ENCODE measurements at places on chromosomes 13 and 19.
A peak's percentile ranks its signal among the peaks of the same experiment; 100 is the strongest.

- no peak for DNase-seq
Observed at GRCh38 chr13:41004875-41005693, 14.0 kb downstream of the ELF1 start.

DNA sequence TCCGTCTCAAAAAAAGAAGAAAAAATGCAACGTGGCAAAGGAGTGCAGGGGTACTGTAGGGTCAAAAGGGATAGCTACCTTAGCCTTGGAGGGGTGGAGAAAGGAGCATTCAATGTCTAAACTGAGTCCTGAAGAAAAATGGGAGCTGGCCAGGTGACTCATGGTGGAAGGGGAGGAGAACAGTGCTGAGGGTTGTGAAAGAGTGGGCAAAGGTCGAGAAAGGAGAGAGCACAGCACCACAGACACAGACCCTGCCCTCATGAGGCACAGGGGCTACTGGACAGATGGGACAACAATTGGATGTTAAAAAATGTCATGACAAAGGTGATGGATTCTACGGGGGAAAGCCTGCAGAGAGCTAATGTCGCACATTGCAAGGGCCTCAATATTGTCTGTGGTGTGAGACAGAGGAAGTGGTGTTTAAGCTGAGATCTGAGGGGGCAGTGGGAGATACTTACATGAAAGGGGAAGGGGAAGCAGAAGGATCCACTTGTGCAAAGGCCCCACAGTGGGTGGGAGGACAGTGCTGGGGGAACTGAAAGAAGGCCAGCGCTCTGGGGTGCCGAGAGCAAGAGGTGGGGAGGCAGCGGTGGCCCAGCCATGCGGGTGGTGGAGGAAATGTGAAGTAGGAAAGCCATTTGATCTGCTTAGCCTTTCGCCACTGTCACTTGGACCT, 42.9 kb upstream of the URAD start:
- DNase-seq, result no peak

GRCh38 chr13:87999788-88000187, 328.6 kb downstream of the SLITRK5 start:
- no peak for DNase-seq

- peak; percentile 24 for DNase-seq
Observed at GRCh38 chr13:24161010-24161775, 673 bp downstream of the SPATA13 start.

GRCh38 chr13:76048675-76049375, 412.7 kb downstream of the LMO7 start:
- DNase-seq, result no peak

DNA sequence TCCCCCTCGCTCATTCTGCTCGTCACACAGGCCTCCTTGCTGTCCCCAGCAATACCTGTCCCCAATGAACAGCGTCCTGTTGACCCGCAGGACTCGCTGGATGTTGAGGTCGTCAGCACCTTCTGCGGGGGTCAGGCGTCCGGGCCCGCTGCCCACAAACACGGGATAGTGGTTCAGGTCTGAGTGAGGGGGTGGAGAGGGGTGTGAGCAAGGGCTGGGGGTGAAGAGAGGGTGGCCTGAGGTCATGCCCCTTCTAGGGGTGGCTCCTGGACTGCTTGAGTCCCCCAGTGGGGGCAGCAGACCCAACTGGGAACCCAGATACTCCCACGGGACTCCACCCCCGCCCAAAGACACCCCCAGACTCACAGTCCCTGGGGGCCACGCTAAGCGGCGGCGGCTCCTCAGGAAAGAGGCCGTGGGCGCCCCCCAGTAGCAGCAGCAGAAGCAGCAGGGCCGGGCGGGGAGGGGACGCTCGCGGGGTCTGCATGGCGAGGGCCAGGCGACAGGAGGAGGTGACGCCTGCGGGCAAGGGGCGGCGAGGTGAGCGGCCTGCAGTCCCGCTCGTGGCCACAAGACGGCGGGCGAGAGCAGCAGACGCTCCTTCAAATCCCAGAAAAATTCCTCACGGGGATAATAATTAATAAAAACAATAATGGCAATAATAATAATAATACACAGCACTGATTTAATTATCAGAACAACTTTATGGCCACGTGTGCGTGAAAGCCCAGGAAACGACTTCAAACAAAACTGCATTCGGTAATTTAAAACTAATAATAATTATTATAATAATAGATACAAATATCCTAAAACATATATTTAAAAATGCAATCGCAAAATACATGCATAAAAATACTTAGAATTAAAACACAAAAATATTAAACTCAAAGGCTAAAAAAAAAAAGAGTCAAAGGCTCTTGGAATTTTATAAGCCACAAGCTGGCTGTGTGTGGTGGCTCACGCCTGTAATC, 1.2 kb downstream of the SEMA6B start:
- DNase-seq, result peak; percentile 34

GRCh38 chr13:20035130-20035529, 76.6 kb downstream of the ZMYM2 start:
- no peak for DNase-seq

GRCh38 chr19:39406656-39407409, at the start of gene ZFP36:
Gene ZFP36, plus strand, starts transcription at chr19:39406847. Its CDS starts 58 bp downstream, at chr19:39406905.
- peak; percentile 93 for DNase-seq

- no peak for DNase-seq
Observed at GRCh38 chr19:50844296-50844935, 10.3 kb upstream of the KLK3 start.

GRCh38 chr19:53597023-53597422, 34.8 kb upstream of the DPRX start:
- DNase-seq, result no peak
